ENCODE measurements at places on chromosomes 2 and 18. TPM values are rescaled to one million over a fixed set of nuclear protein-coding genes. Genes with fewer than 3 reads are reported as not detected.
A peak's percentile ranks its signal among the peaks of the same experiment; 100 is the strongest.

- no peak for DNase-seq
These were observed 182.2 kb downstream of the SMAD2 start for GRCh38 chr18:47748093-47748796.

DNA sequence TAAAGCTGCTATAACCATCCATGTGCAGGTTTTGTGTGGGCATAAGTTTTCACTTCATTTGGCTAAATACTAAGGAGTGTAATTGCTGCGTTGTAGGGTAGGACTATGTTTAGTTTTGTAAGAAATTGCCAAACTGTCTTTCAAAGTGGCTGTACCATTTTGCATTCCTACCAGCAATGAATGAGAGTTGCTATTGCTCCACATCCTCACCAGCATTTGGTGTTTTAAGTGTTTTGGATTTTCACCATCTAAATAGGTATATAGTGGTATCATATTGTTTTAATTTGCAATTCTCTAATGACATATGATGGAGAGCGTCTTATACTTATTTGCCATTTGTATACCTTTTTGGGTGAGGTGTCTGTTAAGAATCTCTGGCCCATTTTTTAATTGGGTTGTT is 12.2 kb downstream of the TWSG1 start:
- no peak for DNase-seq

Gene NDUFAF7
- total RNA-seq = 13.4 TPM

DNA sequence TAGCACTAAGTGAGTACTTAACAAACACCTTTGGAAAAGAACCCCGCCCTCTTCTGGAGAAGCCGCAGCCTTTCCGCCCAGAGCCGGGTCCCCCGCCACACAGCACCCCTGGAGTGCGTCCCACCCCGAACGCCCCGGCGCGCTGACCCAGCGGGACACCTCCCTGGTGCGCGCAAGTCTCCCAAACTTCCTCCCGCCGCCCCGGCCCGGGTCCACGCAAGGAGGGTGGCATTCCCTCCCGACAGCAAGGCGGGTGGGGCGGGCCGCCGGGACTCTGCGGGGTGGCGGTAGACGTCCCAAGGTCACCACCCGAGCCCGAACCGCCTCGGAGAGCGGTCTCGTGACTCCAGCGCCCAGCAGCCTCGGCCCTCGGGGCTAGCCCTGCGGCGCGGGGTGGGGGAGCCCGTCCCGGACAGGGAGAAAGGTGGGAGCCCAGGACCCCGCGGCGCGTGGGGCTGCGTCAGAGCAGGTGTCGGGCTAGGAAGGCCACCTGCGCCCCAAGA is 598 bp downstream of the CCDC93 start:
- DNase-seq = peak; percentile 39

- no peak for DNase-seq
These were observed 253.1 kb downstream of the TCF4 start for GRCh38 chr18:55334875-55335274.

DNA sequence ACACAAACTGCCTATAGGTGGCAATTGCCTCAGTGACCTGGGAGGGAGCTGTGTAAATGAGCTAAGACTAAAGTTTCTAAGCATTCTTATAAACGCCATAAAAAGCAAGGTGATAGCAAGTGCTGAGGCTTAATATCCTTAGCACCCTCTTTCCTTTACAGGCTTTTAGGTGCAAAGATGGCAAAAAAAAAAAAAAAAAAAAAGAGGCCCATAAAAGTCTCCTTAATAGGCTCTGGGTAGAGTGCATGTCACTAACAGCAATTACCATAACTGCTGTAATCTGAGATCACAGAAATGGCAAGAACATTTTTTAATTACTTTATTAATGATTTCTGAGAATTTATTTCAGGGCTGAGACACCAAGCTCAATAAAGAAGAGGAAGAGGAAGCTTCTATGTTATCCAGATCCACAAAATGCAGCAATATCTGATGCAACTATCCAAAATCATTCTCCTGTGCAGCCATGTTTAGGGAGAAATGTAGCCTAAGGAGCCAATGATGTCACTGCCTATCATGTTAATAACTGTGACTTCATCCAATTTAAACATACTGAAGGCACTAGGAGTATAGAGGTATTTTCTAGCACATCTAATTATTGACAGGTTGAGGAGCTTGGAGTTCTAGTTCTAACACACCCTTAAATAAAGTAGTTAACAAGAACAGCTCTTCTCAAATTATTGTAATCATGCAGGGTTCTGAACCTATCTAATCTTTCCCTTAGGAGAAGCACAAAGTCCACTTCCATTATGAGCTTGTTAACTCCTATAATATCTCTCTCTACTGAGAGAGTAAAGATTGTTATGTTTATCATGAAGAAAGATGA is 804.3 kb upstream of the ACVR2A start:
- no peak for DNase-seq

DNA sequence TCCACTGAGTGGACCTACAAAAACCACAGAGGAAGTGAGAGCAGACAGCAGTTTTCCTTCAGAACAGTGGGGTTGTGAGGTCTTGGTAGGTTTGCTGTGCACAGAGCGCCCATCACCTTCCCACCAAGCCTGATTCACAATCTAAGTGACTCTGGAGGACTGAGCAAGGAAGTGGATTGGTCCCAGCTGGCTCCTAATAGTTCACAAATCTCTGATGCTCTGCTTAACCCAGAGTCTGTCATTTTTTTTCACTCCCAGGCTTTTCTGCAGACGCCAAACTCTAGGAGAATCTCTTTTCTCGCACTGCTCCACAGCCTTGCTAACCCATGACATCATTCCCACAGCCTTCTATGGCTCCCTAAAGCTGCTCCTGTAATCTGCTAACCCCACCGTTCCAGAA is 280.4 kb downstream of the C1D start:
- DNase-seq = no peak

Gene SCYGR4
- not detected for total RNA-seq

DNA sequence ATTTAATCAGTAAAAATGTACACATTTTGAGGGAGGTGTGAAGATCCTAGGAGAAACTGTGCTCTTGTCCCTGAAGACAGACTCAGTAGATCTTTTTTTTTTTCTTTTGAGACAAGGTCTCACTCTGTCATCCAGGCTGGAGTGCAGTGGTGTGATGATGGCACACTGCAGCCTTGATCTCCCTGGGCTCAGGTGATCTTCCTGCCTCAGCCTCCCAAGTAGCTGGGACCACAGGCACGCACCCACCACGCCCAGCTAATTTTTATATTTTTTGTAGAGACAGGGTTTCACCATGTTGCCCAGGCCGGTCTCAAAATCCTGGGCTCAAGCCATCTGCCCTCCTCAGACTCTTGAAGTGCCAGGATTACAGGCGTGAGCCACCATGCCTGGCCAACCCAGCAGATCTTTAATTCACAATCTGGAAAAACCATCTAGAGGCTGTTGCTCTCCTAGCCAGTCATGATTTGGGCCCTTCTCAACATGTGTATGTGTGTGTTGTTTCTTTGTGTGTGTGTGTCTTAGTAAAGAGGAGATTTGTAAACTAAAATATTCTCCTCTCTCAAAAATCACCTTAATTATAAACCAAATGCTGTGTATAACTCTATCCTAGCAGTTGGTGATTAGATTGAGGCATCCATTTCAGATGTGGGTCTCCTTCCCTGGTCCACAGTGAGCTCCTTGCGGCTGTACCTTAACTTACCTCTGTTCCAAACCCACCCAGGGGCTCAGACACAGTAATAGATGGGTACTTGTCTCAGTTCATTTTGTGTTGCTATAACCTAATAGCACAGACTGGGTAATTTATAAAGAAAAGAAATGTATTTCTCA is 3.9 kb upstream of the MYCN start:
- no peak for DNase-seq

- DNase-seq = no peak
These were observed 47.0 kb downstream of the CXCR4 start for GRCh38 chr2:136070913-136071312.

Gene GMCL1
- 49.4 TPM for total RNA-seq

Gene PFN4
- total RNA-seq = not detected

DNA sequence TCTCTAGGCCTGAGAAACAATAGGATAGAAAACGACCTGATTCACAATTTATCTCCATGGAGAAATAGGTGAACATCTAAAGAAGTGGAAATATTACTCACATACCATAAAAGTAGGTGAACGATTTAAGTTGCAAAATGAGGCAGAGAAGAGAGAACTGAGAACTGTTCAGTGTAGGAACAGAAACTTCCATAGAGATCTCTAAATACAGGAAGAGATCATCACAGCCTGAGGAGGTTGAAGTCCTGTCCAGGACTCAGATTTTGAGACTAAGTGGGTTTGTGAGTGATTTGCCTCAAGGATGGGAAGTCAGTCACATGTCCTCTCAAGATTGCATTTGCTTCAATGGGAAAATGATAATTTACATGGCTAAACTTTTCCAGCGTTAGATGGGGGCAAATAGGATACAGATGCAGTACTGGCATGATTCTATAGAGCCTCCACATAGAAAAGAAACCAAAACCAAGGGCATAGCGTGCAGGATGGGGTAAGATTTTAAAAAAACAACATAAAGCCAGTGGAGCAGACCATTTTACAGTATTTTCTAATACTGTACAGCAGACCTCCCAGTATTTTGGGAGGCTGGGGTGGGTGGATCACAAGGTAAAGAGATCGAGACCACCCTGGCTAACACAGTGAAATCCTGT is 68.8 kb downstream of the MEP1B start:
- DNase-seq = no peak

DNA sequence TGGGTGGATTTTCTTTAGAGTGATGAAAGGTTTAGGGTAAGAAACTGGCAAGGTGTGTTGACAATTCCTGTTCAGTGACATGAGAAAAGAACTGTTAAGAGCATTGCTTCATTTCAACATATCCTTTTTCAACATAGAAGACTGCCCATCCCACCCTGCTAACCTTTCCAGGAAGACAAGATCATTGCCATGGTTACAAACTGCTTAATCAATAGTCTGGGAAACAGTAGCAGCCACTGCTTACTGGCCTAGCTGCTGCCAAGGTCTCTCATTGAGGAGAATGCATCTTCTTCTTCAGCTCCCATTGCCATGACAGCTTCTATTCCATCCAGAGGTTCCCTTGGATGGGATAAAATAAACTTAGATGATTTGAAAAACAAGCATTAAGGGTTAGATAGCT is 212.1 kb downstream of the LRRTM1 start:
- DNase-seq = no peak

- no peak for DNase-seq
These were observed 274.5 kb downstream of the DSEL start for GRCh38 chr18:67242001-67242400.

- DNase-seq = no peak
These were observed 285.7 kb upstream of the DCC start for GRCh38 chr18:52054324-52054723.

- DNase-seq = peak; percentile 84
These were observed 26.0 kb upstream of the FOSL2 start for GRCh38 chr2:28366496-28367282.

Gene ZSWIM2
- total RNA-seq = not detected

- DNase-seq = no peak
These were observed 5.8 kb upstream of the UCN start for GRCh38 chr2:27313882-27314645.

GRCh38 chr2:204472375-204472774 is 72.9 kb upstream of the PARD3B start:
- no peak for DNase-seq

DNA sequence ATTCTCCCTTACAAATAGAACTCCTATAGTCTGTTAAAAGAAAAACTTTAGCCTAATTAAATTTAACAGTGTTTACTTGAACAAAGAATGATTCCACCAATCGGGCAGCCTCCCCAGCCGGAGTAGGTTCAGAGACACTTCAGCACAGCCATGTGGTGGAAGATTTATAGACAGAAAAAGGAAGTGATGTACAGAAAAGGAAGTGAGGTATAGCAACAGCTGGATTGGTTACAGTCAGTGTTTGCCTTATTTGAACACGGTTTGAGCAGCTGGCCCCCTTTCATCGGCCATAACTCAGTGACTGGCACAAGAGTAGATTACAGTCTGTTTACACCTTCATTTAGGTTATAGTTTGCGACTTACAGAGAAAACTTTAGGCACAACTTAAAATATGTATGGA is 2.1 kb upstream of the SKA1 start:
- no peak for DNase-seq

GRCh38 chr18:36757991-36758390 is 70.8 kb downstream of the TPGS2 start:
- no peak for DNase-seq

- DNase-seq = no peak
These were observed 517.9 kb upstream of the SPHKAP start for GRCh38 chr2:228699400-228699799.

DNA sequence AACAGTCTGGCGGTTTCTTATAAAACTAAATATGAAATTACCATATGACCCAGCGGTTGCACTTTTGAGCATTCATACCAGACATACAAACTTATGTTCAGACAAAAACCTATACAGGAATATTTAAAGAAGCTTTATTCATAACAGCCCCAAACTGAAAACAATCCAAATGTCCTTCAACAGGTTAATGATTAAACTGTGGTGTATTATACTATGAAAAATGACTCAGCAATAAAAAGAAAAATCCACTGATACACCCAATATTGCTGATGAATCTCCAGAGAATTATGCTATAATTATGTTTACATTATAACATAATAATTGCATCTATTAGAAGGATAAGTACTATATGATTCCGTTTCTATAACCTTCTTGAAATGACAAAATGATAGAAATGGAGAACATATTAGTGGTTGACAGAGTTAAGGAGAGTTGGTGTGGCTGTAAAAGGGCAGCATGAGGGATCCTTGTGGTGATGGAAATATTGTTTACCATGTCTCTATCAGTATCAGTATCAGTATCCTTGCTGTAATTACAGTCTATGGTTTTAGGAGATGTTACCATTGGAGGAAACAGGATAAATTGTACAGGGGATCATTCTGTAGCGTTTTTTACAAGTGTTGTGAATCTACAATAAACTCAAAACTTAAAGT is 127.1 kb downstream of the DSC3 start:
- no peak for DNase-seq

DNA sequence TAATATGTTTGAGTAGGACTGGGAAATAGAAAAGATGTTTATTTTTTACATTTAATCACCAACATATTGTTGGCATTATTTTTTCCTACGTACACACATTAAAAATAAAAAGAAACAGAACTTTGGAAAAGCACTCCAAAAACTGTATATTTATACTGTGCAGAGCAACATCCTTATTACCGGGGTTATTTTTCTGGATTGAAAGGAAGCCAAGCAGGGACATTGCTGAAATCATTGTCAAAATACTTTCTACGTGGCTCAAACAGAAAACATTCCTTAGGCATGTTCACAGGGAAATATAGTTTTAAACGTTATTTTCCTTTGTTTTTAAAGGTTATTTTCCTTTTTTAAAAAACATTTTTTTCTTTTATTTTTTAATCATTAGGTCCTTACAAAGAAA is 315.0 kb upstream of the SMIM21 start:
- DNase-seq = no peak

Gene WNT6
- total RNA-seq = not detected

DNA sequence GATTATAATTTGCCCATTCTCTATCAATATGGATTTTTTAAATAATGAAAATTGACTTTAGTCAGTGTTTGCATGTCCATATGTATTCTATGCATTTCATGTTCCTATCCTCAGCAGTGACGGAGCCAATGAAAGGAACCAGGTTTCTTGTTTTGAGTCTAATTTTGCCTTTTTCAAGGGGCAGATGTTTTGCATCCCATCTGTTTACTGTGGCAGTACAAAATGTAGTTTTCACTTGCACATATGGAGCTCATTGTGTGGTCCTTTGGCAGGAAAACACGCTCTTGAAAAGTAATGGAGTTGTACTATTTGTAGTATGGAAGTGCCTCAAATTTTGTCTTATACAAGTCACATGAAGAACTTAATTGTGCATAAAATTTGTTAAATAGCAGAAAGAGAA is 127.8 kb downstream of the AGPS start:
- no peak for DNase-seq
